Activated T-cell treated with anti-CD3 and anti-CD28 coated beads, Interleukin-2, amount 50 U/mL, for 48 hours (primary cell): ENCODE measurements at places on chromosomes 1 and 21.

DNA sequence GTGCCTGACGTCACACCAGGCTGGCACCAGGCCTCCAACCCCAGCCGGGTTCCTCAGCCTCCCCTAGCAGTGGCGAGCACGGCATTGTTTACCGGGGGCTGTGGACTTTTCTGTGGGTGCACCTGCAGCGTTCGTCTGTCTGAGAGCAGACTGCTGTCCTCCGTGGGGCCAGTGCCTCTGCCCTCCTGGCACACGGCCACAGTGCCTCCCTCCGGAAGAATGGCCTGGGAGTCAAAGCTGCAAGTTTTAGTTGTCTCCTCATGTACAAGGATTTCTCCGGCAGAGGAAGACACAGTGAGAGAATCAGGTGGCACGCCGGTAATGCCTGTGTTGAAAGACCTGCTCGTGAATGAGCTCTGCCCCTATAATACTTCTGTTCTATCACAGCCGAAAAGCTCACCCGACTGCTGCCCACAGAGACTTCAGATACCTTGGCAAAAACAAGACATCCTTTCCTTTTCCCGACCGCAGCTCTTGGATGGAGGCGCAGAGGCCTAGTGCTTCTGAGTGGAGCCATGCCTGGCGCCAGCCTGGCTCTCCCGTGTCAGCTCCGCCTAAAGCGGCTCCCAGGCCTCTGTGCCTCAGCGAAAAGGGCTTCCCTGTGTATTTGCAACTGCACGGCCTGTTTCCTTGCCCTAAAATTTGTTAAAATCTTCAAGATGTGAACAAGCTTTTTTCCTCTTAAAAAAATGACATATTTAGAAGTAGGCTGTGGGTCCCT is 71.4 kb downstream of the AGPAT3 start:
- no peak for DNase-seq

DNA sequence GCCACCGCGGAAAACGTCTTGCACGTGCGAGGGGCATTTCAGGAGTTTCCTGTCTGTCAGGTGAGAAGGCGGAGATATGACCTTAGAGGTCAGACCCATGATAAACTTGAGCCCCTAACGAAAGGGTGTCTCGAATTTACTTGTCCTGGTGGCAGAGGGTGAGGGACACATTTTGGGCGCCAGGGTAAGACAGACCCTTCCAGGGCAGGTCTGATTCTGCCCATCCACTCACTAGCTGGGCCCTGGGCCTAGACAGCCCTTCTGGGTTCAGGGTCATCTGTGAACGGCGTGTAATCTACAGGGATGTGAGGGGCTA is 395 bp upstream of the CSRP1 start:
- DNase-seq: no peak

DNA sequence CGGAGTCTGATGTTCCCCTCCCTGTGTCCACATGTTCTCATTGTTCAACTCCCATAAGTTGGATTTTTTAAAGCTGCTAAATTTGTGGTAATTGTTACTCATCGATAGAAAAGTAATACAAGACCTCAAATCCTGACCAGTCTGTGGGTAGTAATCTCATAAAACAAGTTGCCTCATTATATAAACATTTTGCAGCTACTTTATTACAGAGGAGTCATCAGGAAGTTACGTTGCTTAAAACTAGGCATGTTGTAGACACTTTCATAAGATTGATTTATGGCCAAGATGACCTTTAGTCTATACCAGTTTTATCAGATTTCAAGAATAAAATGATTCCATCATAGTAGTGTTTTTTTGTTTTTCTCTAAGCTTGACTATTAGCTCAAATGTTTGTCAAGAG is 208.8 kb downstream of the GIPC2 start:
- DNase-seq: no peak

- DNase-seq: no peak
Observed at GRCh38 chr1:56686169-56686568, 41.1 kb downstream of the PRKAA2 start.

DNA sequence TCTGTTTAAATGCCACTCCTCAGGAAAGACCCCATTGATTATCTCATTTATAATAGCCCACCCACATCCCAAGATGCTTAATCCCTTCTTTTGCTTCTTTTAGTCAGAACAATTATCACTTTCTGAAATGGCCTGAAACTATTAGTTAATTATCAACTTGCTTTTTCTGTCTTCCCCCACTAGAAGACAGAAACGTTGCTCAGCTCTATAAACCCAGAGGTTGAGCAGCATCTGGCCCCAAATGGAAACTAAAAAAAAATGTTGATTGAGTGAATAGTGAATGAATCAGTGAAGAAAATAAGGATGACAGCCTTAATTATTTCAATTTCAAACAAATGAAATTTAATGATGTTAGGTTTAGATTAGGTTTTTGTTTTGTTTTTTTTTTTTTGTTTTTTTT is 38.2 kb upstream of the PIGC start:
- no peak for DNase-seq

GRCh38 chr1:163241746-163242145 is 39.0 kb upstream of the RGS5 start:
- DNase-seq: no peak

- DNase-seq: no peak
Observed at GRCh38 chr1:117586747-117587498, 18.9 kb upstream of the TENT5C start.

- no peak for DNase-seq
Observed at GRCh38 chr1:11873395-11874257, 14.9 kb upstream of the NPPB start.

- no peak for DNase-seq
Observed at GRCh38 chr1:153961421-153961820, 1.9 kb downstream of the SLC39A1 start.

DNA sequence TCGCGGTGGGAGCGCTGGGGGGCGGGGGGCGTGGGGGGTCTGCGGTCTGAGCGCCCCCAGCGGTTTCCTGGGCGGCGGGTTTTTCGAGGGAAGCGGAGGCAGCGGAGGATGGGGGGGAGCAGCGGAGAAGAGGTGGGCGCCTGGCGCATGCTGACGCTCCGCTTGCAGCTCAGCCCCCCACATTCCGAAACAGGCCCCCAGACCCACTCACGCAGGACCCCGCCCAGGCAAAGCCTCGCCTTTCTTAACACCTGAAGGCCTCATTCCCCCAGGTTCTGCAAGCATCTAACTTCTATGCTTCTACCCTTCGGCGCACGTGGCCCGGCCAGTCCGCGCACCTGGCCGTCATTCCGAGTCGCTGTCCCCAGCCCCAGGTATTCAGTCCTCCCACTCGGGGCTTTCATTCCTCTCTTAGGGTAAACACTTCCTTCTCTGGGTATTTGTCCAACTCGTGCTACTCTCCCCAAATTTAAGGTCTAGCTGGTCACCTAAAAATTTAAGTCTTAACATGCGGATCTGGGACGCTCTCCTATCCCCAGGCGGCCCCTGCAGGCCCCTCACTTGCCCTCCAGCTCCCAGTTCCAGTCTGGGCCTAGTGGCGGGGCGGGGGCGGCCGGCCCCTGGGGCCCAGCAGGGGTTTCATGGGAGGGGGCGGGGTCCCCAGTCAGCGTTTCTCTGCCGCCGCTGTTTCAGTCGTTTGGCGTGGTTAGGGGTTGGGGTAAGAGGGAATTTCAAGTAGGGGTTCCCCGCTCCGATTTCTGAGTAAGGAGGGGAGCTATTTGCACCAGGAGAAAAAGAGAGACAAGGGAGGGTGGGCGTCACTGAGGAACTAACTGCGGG is 2.8 kb upstream of the ZBTB7B start:
- peak; percentile 79 for DNase-seq

- no peak for DNase-seq
Observed at GRCh38 chr1:235708390-235708962, 58.9 kb upstream of the GNG4 start.

DNA sequence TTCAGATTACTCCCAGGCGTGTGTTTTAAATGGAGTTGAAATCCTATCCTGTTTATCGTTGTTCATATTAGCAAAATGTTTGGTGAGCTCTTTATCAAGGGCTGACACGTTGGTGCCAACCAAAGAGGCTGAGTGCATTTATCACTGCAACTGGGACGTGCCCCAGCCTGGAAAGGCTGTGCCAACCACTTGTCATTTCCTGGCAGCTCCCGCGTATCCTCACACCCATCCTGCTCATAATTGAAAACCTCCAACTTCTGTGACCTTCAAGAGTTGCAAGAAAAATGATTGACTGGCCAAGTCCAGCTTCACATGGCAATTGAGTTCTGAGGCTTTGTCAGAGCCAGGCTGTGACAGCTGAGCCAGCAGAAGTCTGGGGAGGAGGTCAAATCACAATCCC is 43.7 kb upstream of the KCNA3 start:
- DNase-seq: no peak

GRCh38 chr1:156618853-156619581 is at the start of gene HAPLN2:
Gene HAPLN2 (plus strand): TSS chr1:156619415. CDS start chr1:156623491, 4,076 bp downstream.
- peak; percentile 48 for DNase-seq

GRCh38 chr1:64940025-64940424 is 26.3 kb downstream of the JAK1 start:
- no peak for DNase-seq

GRCh38 chr21:44763451-44764318 is 37.9 kb downstream of the UBE2G2 start:
- no peak for DNase-seq

- DNase-seq: no peak
Observed at GRCh38 chr1:216523449-216524190, 100.4 kb upstream of the USH2A start.

DNA sequence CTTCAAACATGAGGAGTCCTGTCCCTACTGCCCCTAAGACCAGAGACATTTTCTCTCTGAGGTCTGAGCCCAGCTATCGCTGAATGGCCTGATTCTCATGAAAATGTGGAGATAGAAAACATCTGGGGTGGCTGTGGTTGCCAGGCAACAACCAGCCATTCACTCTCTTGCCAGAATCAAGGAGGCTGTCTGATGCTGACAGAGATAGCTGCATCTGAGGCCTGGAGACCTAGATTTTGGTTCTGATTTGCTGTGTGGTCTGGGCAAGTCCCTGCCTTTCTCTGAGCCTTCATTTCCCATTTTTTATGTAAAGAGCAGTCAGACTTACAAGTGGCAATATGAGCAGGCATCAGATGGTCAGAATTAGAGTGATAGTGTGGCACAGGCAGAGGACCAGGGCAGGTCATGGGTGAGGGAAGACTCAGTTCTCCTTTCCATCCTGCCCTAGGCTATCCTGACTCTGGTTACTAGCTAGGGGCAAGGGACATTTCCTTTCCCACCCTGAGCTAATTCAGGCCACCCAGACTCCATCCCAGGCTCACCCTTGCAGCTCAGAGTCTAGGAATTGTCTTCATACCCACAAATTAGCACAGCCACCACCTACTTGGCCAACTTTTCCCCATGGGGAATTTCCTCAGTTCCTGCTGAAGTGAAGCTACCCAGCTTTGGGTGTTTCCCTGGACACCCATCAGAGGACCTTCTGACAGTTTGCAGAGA is 20.0 kb upstream of the RNF19B start:
- DNase-seq: peak; percentile 48

- DNase-seq: no peak
Observed at GRCh38 chr21:39084979-39085729, 98.1 kb downstream of the PSMG1 start.

- no peak for DNase-seq
Observed at GRCh38 chr1:7208647-7209180, 423.5 kb downstream of the CAMTA1 start.

GRCh38 chr1:204174958-204175357 is 8.8 kb upstream of the REN start:
- no peak for DNase-seq

GRCh38 chr1:27831568-27832410 is 1.2 kb downstream of the PPP1R8 start:
- DNase-seq: no peak

DNA sequence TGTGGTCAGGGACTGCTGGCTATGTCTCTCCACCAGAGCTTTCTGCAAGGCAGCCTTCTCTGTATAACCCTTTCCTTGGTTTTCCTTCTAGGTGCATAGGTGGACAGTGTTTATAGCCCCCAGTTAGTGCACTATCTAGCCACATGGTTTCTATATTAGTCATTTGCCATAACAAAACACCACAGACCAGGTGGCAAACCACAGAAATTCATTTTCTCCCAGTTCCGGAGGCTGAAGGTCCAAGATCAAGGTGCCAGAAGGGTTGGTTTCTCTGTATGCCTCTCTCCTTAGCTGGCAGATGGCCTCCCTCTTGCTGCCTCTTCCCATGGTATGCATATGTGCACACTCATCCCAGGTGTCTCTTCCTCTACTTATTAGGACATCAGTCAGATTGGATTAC is 106.4 kb downstream of the KAZN start:
- DNase-seq: no peak

- DNase-seq: no peak
Observed at GRCh38 chr21:46646541-46647154, 11.2 kb downstream of the PRMT2 start.

DNA sequence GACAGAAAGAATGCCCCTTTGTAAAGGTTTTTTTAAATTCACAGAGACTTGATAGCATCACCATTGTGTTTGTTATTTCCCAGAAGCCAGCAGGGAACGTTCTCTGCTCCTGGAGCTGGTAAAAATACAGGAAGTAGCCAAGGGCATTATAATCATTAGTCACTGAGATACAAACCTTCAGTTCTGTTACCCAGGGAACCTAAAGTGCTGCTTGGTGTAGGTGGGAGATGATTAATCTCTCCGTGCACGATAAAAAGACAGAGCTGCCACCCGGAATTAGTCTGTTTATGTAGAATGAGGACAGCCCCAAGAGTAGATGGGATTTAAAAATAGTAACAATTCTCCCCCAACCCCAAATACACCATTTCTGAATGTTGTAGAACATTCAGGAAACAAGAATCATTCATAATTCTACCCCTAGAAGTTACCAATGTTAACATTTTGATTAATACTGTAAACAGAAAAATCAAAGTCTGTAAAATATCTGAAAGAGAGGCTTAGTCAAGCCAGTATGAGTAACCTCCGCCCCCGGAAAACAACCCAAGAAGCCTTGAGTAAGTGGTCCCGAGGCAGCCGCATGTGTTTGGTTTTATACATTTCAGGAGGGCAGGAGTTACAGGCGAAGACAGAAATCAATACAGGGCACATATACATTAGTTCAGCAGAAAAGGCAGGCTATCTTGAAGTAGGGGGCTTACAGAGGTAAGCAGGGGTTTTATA is 45.3 kb upstream of the CTBS start:
- peak; percentile 69 for DNase-seq

GRCh38 chr1:207028884-207029650 is 3.5 kb downstream of the C1orf116 start:
- DNase-seq: no peak

DNA sequence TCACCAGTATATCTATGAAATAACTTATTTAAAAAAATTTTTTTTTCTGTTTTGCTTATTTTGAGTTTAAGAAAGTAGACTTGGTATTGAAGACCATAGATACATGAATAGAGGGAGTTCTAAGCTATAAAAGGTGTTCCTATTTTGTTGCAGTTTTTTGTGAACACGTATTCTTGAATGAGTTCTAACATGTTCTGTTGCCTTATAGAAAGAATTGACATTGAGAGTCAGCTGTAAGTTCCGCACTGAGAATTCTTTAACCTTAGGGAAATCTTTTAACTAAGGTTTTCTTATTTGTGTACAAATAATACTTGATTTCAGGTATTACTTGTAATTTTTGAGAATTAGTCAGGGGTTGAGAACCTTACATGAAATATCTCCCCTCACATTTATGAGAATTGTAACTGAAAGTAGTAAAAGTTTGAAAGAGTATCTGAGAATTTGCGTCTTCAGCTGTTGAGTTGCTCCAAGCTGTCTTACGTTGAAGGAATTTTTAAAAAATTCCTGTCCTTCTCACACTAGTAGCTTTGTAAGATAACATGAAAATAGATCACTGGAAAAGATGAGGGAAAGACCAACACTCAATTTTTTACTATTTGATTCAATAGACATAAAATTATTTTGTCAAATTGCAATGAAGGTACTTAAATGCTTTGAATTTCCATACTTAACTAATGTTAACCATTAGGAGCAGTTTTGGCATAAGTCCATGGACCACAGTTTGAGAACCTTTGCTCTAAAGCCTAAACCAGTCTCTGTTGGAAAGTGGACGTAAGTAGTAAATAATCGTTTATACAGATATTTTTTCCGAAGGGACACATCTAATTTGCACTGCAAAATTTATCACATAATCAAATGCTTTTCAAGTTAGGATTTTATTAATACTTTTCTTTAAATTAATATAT is 3.8 kb downstream of the DR1 start:
- DNase-seq: no peak
